Right atrium auricular region (tissue), 2 donors: ENCODE measurements at places on chromosomes 3 and 15. TPM values are rescaled to one million over a fixed set of nuclear protein-coding genes. Genes with fewer than 3 reads are reported as not detected.

- no peak overlapping the region for H3K27ac ChIP-seq
- no peak for DNase-seq
- H3K4me3 ChIP-seq = no peak overlapping the region
- peaks cover 26% of the 10 kb centered on the region for H3K4me1 ChIP-seq
- no peaks in the 10 kb centered on the region for H3K27me3 ChIP-seq
Observed at GRCh38 chr3:101809178-101810021, 30.4 kb downstream of the NXPE3 start.

GRCh38 chr3:157045238-157045850, 114.6 kb downstream of the CCNL1 start:
- H3K4me1 ChIP-seq = no peaks in the 10 kb centered on the region
- H3K27me3 ChIP-seq = no peaks in the 10 kb centered on the region
- H3K27ac ChIP-seq = peak overlapping the region; percentile 44

- H3K27me3 ChIP-seq = no peaks in the 10 kb centered on the region
- no peak for DNase-seq
- H3K36me3 ChIP-seq = no peaks in the 10 kb centered on the region
Observed at GRCh38 chr3:180690061-180690460, 10.8 kb upstream of the CCDC39 start.

- no peak for DNase-seq
- no peak overlapping the region for H3K4me3 ChIP-seq
- H3K27me3 ChIP-seq = no peaks in the 10 kb centered on the region
- H3K27ac ChIP-seq = no peak overlapping the region
Observed at GRCh38 chr3:63937661-63938651, 25.8 kb upstream of the SCAANT1 start.

DNA sequence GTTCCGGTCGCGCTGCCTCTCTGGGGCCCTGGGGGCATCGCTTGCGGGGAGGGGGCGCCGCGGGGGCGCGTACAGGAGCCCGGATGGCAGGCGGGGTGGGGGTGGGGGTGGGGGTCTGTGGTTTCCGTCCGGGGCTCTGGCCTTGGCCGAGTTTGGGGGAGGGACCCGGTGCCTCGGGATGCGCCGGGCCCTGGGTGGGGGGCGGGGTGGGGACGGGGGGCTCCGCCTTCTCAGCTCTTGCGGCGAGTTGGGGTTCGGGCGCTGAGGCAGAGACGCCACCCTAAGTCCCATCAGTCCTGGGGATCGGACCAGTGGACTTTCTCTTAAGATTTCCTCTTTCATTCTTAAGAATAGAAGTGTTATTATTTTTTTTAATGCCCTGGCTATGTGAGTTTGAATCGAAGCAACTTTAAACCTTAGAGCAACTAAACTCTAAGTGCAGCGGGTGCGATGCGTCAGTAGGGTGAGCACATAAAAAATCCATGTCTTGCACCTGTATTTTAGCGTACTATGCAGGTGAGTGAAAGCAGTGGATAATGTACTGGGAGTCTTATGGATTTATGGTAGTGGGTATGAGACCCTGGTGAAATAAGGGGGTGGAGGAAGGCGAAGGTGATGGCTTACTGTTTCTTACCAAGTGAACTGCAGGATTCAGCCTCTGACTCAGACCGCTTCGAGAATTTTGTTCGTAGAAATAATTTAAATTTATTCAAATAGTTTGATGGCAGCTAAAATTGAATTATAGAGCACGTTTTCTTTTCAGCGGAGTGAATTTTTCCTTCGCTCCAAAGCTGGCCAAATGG, 762 bp downstream of the CTNNB1 start:
- DNase-seq = no peak
- H3K36me3 ChIP-seq = no peaks in the 10 kb centered on the region
- H3K27ac ChIP-seq = peak overlapping the region; percentile 99

DNA sequence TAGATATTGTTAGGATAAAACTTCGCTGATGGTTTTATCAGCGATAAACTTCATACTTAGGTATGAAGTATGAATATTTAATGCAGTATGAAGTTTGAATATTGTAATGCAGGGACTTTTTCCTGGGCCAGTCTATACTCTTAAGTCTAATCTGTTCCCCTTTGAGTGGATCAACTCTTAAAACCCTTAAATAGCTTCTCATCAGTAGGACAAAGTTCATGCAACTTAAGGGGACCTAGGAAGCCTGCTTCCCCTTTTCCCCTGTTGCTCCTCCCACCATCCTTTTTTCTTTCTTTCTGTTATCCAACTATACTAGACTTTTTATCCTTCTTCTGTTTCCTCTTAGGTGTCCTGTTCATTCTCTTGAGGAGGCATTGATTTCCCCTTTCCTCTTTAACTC, 78.7 kb downstream of the MITF start:
- no peak overlapping the region for H3K4me3 ChIP-seq
- no peaks in the 10 kb centered on the region for H3K36me3 ChIP-seq
- H3K27ac ChIP-seq = no peak overlapping the region
- H3K27me3 ChIP-seq = no peaks in the 10 kb centered on the region
- DNase-seq = no peak
- peaks cover 53% of the 10 kb centered on the region for H3K4me1 ChIP-seq

DNA sequence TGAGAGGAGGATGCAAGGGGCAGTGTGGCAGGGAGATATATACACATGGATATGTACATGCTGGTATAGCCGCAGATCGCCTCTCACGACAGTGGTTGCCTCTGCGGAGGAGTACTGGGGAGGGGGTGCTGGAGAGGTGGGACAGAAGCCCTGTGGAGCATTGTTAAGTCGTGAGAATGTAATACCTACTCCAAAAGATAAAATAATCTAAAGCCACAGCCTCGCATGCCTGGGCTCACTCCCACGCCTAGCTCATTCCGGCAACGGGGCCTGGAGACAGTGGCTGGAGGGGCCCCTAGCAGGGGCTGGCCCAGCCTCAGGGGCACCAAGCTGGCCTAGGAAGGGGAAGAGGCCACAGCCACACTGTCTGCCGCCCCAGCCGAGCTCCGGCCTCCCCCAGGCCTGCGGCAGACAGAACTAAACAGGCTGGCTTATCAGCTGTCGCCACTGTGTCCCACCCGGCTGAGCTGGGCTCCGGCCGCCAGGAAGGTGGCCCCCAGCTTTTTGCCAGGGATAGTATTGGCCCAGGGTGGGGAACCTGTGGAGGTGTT, 65.1 kb upstream of the LCTL start:
- peak overlapping the region; percentile 31 for H3K27ac ChIP-seq
- no peak overlapping the region for H3K4me3 ChIP-seq
- no peaks in the 10 kb centered on the region for H3K36me3 ChIP-seq
- no peak for DNase-seq

DNA sequence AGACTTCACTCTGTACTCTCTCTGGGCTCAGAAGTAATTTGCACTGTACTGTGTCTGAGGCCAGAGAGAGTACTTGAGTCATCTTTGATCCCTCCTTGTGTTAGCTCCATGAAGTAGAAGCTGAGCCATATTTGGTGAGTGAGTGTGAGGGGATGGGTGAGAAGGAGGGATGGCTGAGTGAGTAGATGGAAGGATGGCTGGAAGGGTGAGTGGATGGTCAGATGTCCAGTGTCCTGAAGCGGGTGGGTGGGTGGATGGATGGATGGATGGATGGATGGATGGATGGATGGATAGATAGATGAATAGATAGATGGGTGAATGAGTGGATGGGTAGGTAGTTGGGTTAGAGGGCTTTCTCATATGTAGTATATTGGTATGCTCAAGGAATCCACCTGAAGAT, 39.3 kb downstream of the FGD5 start:
- no peak overlapping the region for H3K27ac ChIP-seq
- no peaks in the 10 kb centered on the region for H3K27me3 ChIP-seq
- no peaks in the 10 kb centered on the region for H3K4me1 ChIP-seq
- no peak for DNase-seq

DNA sequence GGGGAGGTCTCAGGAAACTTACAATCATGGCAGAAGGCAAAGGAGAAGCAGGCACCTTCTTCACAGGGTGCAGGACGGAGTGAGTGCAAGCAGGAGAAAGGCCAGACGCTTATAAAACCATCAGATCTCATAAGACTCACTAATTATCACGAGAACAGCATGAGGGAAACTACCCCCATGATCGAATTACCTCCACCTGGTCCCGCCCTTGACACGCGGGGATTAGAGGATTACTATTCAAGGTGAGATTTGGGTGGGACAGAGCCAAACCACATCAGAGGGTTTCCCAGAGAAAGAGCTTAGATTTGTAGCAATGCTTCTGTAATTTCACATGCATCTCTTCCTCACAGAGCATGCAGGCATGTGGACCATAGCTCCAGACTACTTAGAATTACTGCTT, 615.7 kb upstream of the UBE2E2 start:
- H3K27ac ChIP-seq = no peak overlapping the region
- no peak overlapping the region for H3K4me3 ChIP-seq
- no peaks in the 10 kb centered on the region for H3K4me1 ChIP-seq

The EDC3 gene
- 8.3 TPM for total RNA-seq

The GRM7 gene
- not detected for total RNA-seq

The ILDR1 gene
- total RNA-seq = not detected

The SACM1L gene
- total RNA-seq = 18.7 TPM

The CHRM5 gene
- total RNA-seq = not detected

The LEKR1 gene
- 0.70 TPM for total RNA-seq

The SELENOS gene
- 60.6 TPM for total RNA-seq

The TRAT1 gene
- total RNA-seq = not detected

The TEX9 gene
- 0.67 TPM for total RNA-seq
